ENCODE measurements at places on chromosomes 16 and 17.

- no peaks in the 10 kb centered on the region for H3K4me1 ChIP-seq
- H3K4me3 ChIP-seq: no peak overlapping the region
- H3K27ac ChIP-seq: no peak overlapping the region
Observed at GRCh38 chr17:42817866-42818265, 6.2 kb downstream of the BECN1 start.

- no peak for DNase-seq
- no peaks in the 10 kb centered on the region for H3K36me3 ChIP-seq
- H3K27me3 ChIP-seq: no peaks in the 10 kb centered on the region
- H3K4me1 ChIP-seq: peaks cover 30% of the 10 kb centered on the region
- no peak overlapping the region for H3K27ac ChIP-seq
Observed at GRCh38 chr16:2515180-2515851, 1.6 kb downstream of the ATP6V0C start.

GRCh38 chr16:54212893-54213292 is 73.7 kb downstream of the IRX3 start:
- no peaks in the 10 kb centered on the region for H3K36me3 ChIP-seq
- no peaks in the 10 kb centered on the region for H3K4me1 ChIP-seq
- no peak for DNase-seq
- H3K4me3 ChIP-seq: no peak overlapping the region
- peaks cover 23% of the 10 kb centered on the region for H3K27me3 ChIP-seq

- no peak overlapping the region for H3K27ac ChIP-seq
- no peak overlapping the region for H3K4me3 ChIP-seq
- H3K27me3 ChIP-seq: no peaks in the 10 kb centered on the region
- no peak for DNase-seq
Observed at GRCh38 chr17:41680426-41681040, 8.2 kb upstream of the EIF1 start.

- peaks cover 37% of the 10 kb centered on the region for H3K4me1 ChIP-seq
- H3K4me3 ChIP-seq: peak overlapping the region; percentile 67
- H3K36me3 ChIP-seq: no peaks in the 10 kb centered on the region
Observed at GRCh38 chr17:81365148-81365600, 30.1 kb upstream of the BAHCC1 start.
